Pancreas (tissue), 10 donors: ENCODE measurements at places on chromosomes 5 and 9.

- DNase-seq: no peak
Measured at GRCh38 chr9:127991017-127991756, 10.4 kb upstream of the EEIG1 start.

GRCh38 chr9:115386963-115387770 lies 269.2 kb upstream of the TNC start:
- DNase-seq: no peak

GRCh38 chr5:3333105-3333504 lies 262.5 kb upstream of the IRX1 start:
- DNase-seq: no peak

GRCh38 chr9:95182854-95183563 lies 134.5 kb downstream of the FANCC start:
- no peak for DNase-seq

DNA sequence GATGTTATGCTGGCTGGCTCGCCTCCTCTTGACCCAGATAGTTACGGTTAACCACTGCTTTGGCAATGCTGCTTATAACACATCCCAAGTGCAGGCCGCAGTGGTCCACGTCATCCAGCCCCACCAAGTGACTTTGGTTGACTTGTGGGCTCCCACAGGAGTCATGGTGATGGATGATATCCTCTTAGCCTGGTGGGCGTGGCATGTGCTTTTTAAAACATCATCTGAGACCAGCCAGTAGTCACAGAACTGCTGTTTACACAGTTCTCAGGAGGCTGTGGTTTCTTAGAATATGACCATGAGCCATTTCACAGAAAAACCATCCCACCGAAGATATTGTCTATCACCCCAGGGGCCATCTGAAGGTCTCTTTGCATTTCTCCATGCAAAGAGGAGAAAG lies 216.9 kb downstream of the SH3GL2 start:
- DNase-seq: no peak

DNA sequence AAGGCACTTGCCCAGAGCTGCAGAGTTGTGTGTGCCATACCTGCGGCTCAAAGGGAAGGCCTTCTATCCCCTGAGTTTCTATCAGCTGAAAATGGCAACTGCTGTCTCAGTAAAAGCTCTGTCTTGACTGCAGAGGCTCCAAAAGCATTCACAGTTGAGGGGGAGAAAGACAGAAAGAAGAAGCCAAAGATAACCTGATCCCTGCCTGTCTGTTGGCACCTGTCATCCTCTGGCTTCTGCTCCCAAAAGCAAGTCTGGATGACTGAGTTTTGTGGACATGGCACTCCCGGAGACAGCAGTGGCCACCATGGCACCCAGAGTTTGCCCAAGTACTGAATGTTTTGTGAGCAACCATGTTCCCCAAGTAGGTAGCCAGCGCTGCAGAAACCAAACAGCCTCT lies 176.6 kb downstream of the NR3C1 start:
- DNase-seq: no peak

- no peak for DNase-seq
Measured at GRCh38 chr5:59798862-59799667, 94.5 kb downstream of the PDE4D start.

DNA sequence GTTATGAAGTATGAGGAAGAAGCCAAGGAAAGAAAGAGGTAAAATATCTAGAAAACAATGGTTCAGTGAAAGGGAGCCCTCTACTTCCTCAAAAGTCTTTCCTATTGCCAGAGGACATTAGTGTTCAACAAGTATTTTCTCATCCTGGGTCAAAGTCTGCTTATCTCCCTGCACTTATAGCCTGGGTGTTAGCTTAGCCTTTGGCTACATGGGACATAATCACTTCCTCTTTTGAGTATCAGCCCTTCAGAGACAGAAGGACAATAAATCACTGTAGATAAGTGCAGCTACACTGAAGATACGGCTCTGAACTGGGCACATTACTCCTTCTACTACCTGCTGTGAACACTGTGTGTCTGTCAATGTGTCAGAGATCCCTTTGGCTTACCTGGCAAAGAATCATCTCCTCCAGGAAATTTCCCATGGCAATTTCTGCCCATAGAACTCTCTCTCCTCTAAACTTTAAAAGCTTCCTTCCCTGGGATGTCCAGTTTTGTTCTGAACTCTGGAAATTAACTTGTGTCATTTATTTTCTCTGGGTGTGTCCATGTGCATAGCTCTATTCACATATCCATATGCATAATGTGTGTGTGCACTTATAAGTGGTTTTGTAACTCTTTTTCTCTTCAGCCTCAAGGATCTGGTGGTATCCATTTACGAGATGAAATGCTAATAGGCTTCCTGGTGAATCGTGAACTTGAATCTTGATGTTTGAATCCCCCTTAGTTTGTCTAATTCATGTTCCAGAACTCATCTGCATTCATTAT lies 30.0 kb upstream of the RECK start:
- no peak for DNase-seq

- no peak for DNase-seq
Measured at GRCh38 chr5:33531824-33532223, 91.1 kb downstream of the TARS1 start.

DNA sequence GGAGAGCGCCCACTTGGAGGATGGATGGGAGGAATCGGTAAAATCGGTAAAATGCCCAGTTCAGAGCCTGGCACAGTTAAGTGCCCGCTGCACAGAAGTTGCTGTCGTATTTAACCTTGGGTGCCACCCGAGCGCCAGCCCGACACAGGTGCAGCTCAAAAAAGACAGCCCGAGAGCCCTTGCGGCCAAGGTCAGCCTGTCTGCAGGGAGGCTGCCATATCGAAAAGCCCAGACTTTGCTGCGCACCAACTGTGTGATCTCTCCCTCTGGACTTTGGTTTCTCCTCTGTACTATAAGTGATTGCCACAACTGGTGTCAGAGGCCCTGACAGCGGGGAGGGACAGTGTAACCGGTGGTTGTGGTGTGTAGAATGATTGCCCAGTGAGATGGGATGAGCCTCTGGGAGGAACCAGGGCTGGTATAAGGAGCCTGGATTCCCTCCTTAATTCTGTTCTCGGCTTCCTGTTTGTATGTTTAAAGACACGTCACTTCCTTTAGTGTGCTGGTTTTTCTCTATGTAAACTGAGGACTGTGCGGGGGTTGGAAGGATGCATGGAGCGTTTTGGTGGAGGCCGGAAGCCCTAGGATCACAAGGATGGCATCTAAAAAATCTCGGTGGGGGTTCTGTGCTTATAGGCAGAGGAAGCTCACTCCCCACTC lies 792 bp downstream of the NTMT1 start:
- DNase-seq: peak; percentile 82

- no peak for DNase-seq
Measured at GRCh38 chr9:127805620-127806019, 2.9 kb downstream of the FPGS start.

GRCh38 chr5:68215898-68216244 lies 315 bp downstream of the PIK3R1 start:
- no peak for DNase-seq

GRCh38 chr9:115924669-115924987 lies 229.0 kb upstream of the PAPPA start:
- no peak for DNase-seq

DNA sequence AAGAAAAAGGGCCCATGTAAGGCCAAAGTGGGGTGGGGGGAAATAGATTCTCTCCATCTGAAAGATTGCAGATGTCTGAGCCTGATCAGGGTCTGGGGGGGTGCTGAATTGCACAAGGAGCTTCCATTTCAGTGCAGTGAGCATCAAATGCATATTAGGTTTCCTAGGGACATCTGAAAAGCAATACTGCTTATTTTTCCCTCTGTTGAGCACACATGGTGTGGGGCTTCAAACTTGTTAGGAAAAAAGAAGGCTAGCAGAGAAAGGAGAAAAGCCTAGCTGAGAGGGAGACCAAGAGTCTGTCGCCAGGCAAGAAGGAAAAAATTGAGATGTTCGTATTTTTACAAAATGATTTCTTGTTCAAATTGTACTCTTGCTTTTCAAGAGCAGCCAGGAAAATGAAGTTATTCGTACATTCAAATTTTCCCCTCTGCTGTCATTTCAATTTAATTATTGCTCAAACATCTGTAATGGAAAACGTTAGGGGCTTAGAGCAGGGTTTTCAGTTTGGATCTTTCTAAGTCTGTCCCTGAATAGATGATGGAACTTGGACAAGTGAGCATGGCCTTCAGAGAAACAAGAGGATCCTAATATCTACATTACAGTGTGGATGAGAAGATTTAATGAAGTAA lies 191.9 kb upstream of the GAS1 start:
- no peak for DNase-seq

DNA sequence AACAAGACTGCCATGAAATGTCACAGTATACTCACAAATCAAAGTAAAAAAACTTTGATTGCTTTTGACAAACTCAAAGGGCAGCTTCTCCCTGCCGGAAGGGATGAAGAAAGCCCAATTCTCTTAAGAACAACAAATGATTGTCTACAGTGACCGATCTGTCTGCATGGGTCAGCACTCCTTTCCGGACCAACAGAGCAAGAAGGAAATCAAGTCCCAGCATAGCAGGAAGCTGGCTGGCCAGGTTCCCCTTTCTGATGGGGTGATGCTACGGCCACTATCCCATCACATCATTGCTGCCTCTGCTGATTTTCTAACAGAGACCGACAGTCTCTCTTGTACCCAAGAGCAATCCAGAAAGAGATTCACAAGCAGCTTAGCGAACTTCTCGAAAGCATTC lies 692 bp downstream of the C1QTNF3 start:
- DNase-seq: peak; percentile 20

GRCh38 chr5:125179612-125180011 lies 433.2 kb upstream of the ZNF608 start:
- no peak for DNase-seq
